ENCODE measurements at places on chromosomes 16 and 17.
A peak's percentile ranks its signal among the peaks of the same experiment; 100 is the strongest.

- DNase-seq = no peak
Observed at GRCh38 chr17:7218166-7218565, 1.5 kb downstream of the DLG4 start.

DNA sequence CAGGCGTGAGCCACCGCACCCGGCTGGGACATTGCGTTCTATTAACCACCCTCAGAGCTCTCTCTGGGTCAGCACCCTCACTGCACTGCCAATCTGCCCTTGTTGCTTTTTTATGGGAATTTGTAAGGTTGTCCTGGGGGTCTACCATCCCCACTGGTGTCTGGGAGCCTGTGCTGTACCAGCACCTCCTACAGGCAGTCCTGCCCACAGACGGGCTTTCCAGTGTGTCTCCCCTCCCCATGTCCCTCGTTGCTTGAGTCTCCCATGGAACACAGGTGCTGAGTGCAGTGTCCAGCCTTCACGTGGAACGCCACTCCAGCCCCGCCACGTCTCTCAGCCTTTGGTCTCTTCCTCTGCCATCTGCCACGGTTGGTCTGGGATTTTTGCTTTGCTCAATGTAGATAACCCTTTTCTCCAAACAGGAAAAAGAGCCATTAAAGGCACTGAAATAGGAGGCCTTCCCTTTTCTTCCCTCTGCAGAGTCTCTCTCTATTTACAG lies 68.0 kb upstream of the CBX4 start:
- DNase-seq = no peak

DNA sequence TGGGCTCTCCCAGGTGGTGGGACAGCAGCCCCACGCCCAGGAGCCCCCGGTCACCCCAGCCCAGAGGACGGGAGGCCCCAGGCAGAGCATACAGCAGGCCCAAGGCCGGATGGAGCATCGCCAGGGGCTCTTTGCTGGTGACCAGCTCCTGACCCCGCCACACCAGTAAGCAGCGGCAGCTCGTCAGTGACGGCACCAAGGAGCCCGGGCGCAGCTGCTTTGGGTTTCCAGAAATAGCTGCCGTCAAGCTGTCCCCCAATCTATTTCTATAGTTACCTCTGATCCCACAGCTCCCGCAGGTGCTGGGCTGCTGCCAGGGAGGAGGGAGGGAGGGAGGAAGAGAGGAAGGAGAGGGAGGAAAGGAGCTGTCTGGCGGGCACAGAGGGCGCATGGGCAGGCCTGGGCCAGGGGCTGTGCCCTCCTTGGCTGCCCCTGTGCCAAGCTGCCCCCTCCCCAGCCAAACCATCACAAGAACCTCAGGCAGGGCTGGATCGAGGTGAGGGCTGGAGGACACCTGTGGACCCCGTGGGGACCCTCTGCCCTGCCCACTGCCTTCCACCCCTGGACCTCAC lies 10.8 kb upstream of the RASD1 start:
- DNase-seq = no peak

DNA sequence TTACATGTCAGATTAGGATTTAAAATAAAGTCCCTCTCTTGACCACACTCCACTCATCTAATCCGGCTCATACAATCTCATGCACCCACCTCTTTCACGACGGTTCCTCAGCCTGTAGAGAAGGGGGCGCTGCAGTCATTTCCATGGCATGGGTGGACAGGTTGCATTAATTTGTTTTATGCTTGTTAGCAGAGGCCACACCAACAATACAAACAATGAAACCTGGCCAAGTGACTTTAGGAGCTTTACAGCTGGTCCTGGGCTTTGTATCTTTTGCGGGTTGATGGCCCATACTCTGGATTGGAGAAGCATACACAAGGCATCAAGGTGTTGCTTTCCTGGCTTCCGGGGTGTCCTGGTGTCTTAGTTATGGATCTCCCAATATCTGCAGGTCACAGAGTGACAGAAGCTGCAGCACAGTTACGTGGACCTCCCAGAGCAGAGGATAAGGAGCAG lies 9.7 kb upstream of the SNF8 start:
- no peak for DNase-seq

DNA sequence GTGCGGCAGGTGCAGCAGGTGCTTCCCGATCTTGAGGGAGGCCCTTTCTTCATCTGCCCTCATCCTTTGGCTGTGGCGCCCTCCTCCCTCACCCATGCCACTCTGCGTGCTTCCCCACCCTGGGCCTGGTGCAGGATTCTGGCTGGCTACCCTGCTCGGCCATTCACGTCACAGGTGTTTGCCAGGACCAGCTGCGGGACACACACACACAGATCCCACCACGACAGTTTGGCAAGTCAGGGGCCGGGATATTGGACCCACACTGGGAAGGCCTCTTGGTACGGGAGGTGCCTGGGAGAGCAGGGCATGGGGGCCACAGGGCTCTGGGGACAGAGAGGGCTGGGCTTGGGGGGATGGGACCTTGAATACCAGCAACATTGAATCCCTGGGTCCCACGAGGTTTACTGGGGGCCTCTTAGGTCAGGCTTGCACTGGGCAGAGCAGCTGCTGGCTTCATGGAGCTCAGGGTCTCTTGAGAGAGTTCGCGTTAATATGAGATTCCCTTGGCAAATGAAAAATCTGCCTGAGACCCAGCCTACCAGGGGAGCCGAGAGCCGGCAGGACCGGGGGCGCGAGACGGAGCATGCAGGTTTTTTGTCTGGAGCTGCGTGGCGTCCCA lies 15.1 kb downstream of the ADCY7 start:
- DNase-seq = no peak

- no peak for DNase-seq
Observed at GRCh38 chr17:69547947-69548346, 133.4 kb downstream of the MAP2K6 start.

- DNase-seq = peak; percentile 90
Observed at GRCh38 chr17:14308965-14309879, 8.3 kb downstream of the HS3ST3B1 start.

DNA sequence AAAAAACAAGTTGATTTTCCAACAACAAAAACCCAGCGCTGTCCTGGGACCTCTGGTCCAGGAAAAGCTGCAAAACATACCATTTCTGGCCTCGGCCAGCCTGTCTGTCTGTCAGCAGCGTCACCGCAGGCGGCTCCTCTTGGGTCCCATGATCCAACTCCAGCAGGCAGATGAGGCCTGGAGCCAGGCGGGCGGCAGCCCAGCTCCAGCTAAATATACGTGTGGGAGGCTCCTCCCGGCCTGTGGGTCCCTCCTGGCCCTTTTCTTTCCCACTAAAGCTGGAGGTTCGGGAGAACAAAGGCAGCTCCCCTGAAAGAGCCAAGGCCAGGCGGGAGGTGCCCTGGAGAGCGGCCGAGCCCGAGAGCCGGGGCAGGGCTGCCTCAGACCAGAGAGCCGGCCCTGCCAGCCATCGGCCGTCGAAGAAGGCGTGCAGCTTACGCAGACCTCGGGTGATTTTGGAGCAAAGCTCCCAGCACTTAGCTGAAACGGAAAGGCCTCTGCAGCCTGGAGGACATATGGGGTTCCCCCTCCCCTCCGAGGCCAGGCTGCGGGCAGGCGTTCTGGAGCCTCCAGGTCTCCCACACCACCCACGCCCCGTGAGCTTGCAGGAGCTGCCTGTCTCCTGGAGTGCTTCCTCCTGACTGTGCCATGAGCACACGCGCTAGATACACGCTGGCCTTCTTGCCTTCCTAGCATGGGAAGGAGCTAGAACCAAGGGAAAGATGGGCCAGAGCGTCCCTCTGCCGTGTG lies 19.9 kb upstream of the JPH3 start:
- DNase-seq = no peak

- DNase-seq = no peak
Observed at GRCh38 chr16:31080035-31080629, 5.9 kb downstream of the ZNF646 start.

GRCh38 chr16:89921702-89922476 lies 1.3 kb upstream of the TUBB3 start:
- DNase-seq = no peak

GRCh38 chr16:56093055-56093454 lies 98.2 kb upstream of the GNAO1 start:
- no peak for DNase-seq

GRCh38 chr16:57146040-57146647 lies 39.7 kb downstream of the PSME3IP1 start:
- no peak for DNase-seq

GRCh38 chr17:10151667-10152496 lies 46.5 kb downstream of the GAS7 start:
- DNase-seq = no peak

DNA sequence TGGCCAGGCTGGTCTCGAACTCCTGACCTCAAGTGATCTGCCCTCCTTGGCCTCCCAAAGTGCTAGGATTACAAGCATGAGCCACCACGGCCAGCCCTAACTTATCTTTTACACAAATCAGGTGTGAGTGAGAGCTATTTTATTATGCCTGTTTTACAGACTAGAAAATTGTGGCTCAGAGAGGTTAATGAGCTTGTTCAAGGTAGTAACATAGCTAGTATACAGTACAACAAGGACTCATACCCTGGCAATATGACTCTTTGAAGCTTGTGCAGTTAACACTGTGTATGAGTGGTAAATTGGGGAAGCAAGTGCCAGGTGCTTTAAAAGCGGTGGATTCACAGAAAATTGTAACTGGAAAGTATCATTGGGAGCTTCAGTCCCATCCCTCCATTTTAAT lies 49.0 kb downstream of the YPEL2 start:
- DNase-seq = no peak

DNA sequence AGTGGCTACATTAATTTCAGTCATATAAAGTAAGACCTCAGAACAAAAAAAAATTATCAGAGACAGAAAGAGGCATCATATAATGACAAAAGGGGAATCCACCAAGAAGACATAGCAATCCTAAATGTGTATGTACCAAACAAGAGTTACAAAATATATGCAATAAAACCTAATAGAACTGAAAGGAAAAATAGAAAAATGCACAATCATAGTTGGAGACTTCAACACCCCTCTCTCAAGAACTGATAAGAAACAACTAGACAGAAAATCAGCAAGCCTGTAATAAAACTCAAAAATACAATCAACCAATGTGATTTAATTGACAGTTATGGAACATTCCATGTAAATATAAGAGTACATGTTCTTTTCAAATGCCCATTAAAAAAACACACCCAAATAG lies 61.3 kb upstream of the C16orf82 start:
- DNase-seq = no peak
